ENCODE measurements at places on chromosomes 3 and 15.

DNA sequence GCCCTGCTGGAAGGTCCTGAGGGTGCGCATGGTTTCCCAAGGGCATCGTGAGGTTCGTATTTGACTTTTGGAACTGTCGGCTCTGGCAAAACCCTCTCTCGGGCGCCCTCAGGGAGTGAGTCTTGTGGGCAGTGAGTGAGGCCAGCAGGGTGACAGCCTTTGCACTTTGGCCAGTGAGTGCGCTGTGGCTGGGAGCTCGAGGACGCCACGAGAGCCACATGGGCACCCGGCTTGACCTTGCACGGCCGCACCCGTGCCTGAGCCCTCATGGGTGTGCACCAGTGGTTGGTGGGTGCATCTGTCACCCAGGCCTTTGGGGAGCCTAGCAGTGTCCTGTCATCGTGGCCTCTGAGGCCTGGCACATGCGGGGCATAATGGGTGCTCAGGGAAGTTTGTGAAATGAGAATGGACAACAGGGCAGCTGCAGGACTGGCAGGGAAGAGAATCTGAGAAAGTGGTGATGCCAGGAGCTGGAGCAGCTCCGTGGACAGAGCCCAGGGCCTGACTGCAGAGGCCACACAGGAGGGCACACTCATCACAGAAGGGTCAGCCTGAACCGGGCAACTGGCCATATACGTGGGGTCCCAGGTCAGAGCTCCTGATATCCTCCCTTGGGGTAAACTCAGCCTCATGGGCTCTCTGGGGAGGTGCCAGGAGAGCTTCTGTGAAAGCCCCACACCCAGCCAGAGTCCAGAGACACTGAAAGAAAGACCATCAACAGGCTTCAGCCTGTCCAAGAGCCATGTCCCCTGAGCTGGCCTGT is 30.4 kb upstream of the SNRPA1 start:
- no peak for DNase-seq

DNA sequence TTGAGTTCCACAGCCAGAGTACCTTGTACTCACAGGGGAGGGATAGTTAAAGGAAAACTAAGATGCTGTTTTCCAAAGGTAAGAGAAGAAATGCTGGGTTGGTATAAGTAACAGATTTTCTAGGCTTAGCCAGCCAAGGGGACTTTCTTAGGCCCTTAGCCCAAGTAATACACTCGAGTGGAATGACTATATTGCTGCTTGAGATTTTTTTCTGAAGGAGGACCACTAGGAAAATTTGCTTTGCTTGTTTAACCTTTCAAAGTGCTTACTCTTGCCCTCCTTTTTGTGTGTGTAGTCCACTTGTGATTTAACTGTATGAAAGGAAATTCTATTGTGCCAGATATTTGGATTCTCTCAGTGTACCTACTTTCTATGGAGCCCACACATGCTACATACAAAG is 50.5 kb downstream of the IL5RA start:
- DNase-seq, result no peak

GRCh38 chr3:81490541-81491288 is 270.7 kb downstream of the GBE1 start:
- DNase-seq, result peak; percentile 66

DNA sequence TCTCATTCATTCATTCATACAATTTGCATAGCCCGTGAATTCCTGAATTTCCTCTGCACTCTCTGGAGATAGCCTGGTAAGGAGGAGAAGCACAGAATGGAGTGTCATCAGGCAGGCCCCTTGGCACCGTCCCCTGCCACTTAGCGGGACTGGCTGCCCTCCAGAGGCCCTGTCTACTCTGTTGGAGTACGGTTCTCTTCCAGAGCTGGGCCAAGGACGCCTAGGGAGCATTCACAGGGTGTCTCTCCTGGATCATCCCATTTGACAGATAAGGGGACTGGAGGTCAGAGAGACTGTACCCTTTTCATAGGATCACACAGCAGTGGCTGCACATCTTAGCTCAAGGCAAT is 48.0 kb downstream of the PTH1R start:
- DNase-seq, result no peak

DNA sequence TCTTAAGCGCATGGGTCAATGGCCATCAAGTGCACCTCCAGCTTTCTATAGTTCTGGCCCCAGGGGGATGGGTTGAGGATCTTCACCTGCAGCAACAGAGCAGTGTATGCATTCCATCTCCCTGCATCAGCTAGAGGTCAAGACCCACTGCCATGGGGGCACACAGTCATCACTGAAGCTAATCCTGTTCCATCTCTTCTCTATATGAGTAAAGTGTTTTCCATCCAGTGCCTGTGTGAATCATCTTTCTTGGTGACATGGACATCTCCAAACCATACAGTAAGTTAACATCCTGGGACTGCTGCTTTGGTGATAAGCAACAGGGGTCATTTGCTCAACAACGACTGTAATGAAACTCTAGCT is 4.4 kb upstream of the ENTPD3 start:
- no peak for DNase-seq

- peak; percentile 80 for DNase-seq
Measured at GRCh38 chr3:48656061-48656840, 6.4 kb downstream of the CELSR3 start.

GRCh38 chr15:55222588-55222987 is 25.8 kb upstream of the RSL24D1 start:
- DNase-seq, result no peak
